ENCODE measurements at places on chromosomes 3 and 15. TPM values are rescaled to one million over a fixed set of nuclear protein-coding genes. Genes with fewer than 3 reads are reported as not detected.

STX19 gene
- total RNA-seq: 1.4 TPM

GOLGA8G gene
- 0.07 TPM for total RNA-seq

IL16 gene
- 0.07 TPM for total RNA-seq

TAGLN3 gene
- total RNA-seq: 0.93 TPM

CCDC191 gene
- total RNA-seq: 2.8 TPM

DUOXA2 gene
- total RNA-seq: not detected

SLC22A13 gene
- 0.43 TPM for total RNA-seq

TOPAZ1 gene
- not detected for total RNA-seq

MOBP gene
- not detected for total RNA-seq

P2RY14 gene
- not detected for total RNA-seq

ATP13A4 gene
- 6.2 TPM for total RNA-seq

NME9 gene
- not detected for total RNA-seq

CD80 gene
- total RNA-seq: not detected

NR1I2 gene
- under 0.01 TPM for total RNA-seq

EPHB3 gene
- total RNA-seq: 11.3 TPM

TERC gene
- total RNA-seq: 32.6 TPM

LCMT2 gene
- total RNA-seq: 9.9 TPM

NOX5 gene
- under 0.01 TPM for total RNA-seq

TRIM71 gene
- total RNA-seq: under 0.01 TPM

PIK3R4 gene
- 37.2 TPM for total RNA-seq

SLC9C1 gene
- 0.21 TPM for total RNA-seq

PATL2 gene
- under 0.01 TPM for total RNA-seq

ZNF774 gene
- total RNA-seq: 8.5 TPM

TGM4 gene
- total RNA-seq: 0.34 TPM

TM4SF18 gene
- total RNA-seq: not detected

BLM gene
- 0.34 TPM for total RNA-seq

LRTM1 gene
- not detected for total RNA-seq

ANKDD1A gene
- total RNA-seq: 0.68 TPM

CEP70 gene
- 22.6 TPM for total RNA-seq

ARPP19 gene
- 154 TPM for total RNA-seq

P2RY12 gene
- total RNA-seq: not detected

ACTC1 gene
- not detected for total RNA-seq

MAGEF1 gene
- 13.0 TPM for total RNA-seq

DPPA2 gene
- total RNA-seq: not detected

TMEM212 gene
- not detected for total RNA-seq

CFAP20DC gene
- 9.4 TPM for total RNA-seq

SPTBN5 gene
- 0.34 TPM for total RNA-seq

NAA80 gene
- 2.9 TPM for total RNA-seq

CACNA2D3 gene
- total RNA-seq: 1.0 TPM

BNC1 gene
- 61.2 TPM for total RNA-seq
